ENCODE measurements at places on chromosomes 5 and 9.

DNA sequence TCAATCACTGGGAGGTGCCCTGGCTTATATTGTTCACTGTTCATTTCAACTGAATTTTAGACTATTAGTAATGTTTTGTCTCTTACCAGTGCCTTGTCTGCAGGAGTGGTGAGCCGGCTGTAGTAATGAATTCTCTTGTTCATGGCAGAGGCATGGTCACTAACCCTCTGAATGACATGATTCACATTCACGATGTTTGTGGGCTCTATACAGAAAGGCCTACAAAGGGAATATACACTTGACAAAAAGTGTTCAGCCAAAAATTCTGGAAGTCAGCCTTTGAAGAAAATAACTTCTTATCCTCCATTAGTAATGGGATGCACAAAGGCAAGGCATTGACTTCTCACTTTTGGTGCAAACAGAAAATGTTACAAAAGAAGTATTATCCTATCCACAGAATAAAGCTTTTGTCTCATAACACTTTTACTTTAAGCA, 39.6 kb downstream of the SLC38A9 start:
- DNase-seq, result no peak

GRCh38 chr9:38334234-38334633, 58.3 kb upstream of the ALDH1B1 start:
- no peak for DNase-seq

- DNase-seq, result no peak
These were observed 32.3 kb upstream of the ADAMTS2 start for GRCh38 chr5:179377421-179378115.

GRCh38 chr5:6399980-6400910, 21.9 kb upstream of the MED10 start:
- no peak for DNase-seq

- no peak for DNase-seq
These were observed 28.4 kb upstream of the SUSD1 start for GRCh38 chr9:112203536-112203935.
